ENCODE measurements at places on chromosomes 4 and X. TPM values are rescaled to one million over a fixed set of nuclear protein-coding genes. Genes with fewer than 3 reads are reported as not detected.

GRCh38 chrX:71085900-71086299 is 9.8 kb upstream of the FOXO4 start:
- H3K27ac ChIP-seq: no peak overlapping the region
- no peak for DNase-seq
- no peaks in the 10 kb centered on the region for H3K27me3 ChIP-seq
- no peak overlapping the region for H3K4me3 ChIP-seq

- H3K4me1 ChIP-seq: peaks cover 6% of the 10 kb centered on the region
- DNase-seq: no peak
- no peak overlapping the region for H3K27ac ChIP-seq
- no peaks in the 10 kb centered on the region for H3K27me3 ChIP-seq
- H3K4me3 ChIP-seq: no peak overlapping the region
Measured at GRCh38 chr4:174648812-174649211, 126.5 kb upstream of the HPGD start.

GRCh38 chrX:38923451-38923969 is 122.3 kb downstream of the MID1IP1 start:
- no peak overlapping the region for H3K27ac ChIP-seq
- no peaks in the 10 kb centered on the region for H3K27me3 ChIP-seq
- no peak for DNase-seq
- no peak overlapping the region for H3K4me3 ChIP-seq
- no peaks in the 10 kb centered on the region for H3K36me3 ChIP-seq

DNA sequence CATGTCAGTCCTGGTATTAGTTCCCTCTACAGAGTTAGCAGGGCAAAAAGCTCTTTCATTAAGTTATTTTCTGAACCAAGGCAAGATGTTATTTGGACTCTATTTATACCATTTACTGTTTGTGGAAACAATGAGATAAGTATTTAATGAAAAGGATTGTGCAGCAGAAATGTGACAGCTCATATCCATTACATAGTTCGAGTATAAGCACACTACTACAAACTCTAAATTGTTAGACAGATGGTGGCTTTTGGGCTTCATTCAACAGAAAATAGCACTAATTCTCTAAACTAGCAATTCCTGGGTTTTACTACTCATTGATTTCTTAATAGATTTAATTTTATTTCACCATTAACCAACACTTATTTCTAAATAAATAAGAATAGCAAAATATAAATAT is 95.2 kb upstream of the ANK2 start:
- H3K27me3 ChIP-seq: no peaks in the 10 kb centered on the region
- H3K27ac ChIP-seq: no peak overlapping the region
- DNase-seq: no peak
- H3K4me1 ChIP-seq: peaks cover 4% of the 10 kb centered on the region

DNA sequence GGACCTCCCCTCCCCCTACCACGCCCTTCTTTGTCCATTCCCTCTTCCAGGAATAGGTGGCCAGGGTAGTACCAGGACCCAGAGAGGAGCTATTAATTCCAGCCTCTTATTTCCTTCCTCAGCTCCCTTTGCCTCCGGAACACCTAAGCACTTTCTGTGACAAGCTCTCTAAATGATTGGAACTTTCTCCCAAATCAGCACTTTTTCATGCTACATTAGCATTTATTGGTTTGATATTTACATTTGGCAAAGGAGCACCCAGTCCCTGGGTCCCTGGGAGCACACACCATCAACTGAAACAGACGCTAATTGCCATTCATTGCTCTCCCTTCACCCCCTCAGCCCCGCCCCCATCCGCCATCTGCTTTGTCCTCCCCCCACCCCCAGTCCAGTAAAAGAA is 182.0 kb upstream of the BCOR start:
- H3K27ac ChIP-seq: no peak overlapping the region
- H3K4me3 ChIP-seq: no peak overlapping the region
- H3K4me1 ChIP-seq: peaks cover 26% of the 10 kb centered on the region
- H3K36me3 ChIP-seq: no peaks in the 10 kb centered on the region

- no peak overlapping the region for H3K27ac ChIP-seq
- no peak overlapping the region for H3K4me3 ChIP-seq
- no peak for DNase-seq
- peaks cover 4% of the 10 kb centered on the region for H3K27me3 ChIP-seq
Measured at GRCh38 chr4:9904976-9905587, 116.2 kb downstream of the SLC2A9 start.

Gene F8A1
- total RNA-seq: 30.2 TPM

GRCh38 chr4:88846206-88846790 is 148.7 kb upstream of the NAP1L5 start:
- DNase-seq: no peak
- peaks cover 6% of the 10 kb centered on the region for H3K36me3 ChIP-seq
- no peaks in the 10 kb centered on the region for H3K27me3 ChIP-seq
- H3K4me1 ChIP-seq: peaks cover 23% of the 10 kb centered on the region
- peak overlapping the region; percentile 67 for H3K27ac ChIP-seq
- no peak overlapping the region for H3K4me3 ChIP-seq

- H3K4me3 ChIP-seq: peak overlapping the region; percentile 53
- H3K27me3 ChIP-seq: no peaks in the 10 kb centered on the region
- H3K27ac ChIP-seq: peak overlapping the region; percentile 89
- peaks cover 7% of the 10 kb centered on the region for H3K36me3 ChIP-seq
- peaks cover 41% of the 10 kb centered on the region for H3K4me1 ChIP-seq
- no peak for DNase-seq
Measured at GRCh38 chr4:15677507-15677988, 4.1 kb upstream of the FAM200B start.

DNA sequence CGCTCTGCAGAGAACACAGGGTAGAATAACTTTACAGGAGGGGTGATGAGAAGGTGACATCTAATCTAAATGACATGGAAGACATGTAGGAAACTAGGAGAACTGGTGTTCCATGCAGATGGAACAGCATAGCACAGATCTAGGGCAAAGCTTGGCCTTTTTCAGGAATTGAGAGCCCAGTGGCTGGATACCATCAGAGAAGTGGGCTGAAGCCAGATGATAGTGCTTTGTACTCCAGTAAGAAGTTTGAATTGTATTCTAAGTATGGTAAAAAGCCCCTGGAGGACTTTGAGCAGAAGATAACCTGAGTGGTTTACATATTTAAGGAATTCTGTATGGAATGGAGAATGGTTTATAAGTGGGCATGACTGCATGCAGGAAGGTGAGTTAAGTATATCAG is 32.8 kb downstream of the ENOPH1 start:
- H3K36me3 ChIP-seq: peaks cover 36% of the 10 kb centered on the region
- H3K4me1 ChIP-seq: no peaks in the 10 kb centered on the region
- H3K27ac ChIP-seq: peak overlapping the region; percentile 13
- H3K27me3 ChIP-seq: no peaks in the 10 kb centered on the region
- H3K4me3 ChIP-seq: no peak overlapping the region
- no peak for DNase-seq

Gene NIPAL1
- 7.2 TPM for total RNA-seq

DNA sequence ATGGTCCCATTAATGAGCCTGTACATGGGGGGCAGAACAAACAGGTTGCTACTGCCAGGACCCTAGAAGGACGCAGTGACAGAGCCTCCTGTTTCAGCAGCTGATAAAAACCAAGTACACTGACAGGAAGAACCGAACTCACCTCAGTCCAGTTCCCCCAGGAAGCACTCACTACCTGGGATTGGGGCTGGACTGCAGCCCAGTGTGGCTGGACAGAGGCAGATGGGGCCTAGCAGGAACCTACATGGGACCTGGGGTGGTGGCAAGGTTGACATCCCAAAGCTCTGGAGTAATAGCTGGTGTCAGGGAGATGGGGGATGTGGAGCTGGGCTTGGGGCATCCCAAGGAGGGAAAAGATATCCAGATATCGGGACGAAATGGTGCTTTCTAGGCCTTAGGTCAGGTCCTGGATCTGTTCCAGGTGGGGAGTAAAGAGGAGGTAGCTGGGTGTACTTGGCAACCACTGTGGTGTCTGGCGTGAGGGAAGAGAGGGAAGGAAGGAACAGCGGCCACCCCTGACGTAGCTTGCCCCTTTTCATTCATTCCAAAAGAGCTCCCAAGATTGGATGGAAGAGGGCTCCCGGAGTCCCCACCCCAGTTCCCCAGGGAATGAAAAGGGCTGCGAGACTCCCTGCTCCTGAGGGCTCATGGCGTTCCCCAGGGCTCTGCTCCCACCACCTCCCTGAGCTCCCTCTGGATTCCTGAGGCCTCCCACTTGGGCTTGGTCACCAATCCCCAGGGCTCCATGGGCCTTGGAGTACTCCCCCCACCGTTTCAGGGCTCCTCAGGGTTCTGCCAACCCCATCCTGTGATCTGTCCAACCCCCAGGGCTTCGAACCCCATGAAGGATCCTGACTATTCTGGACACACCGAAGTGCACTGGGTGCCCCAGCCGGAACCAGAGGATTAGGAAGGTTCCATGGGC is 4.5 kb downstream of the EMD start:
- no peaks in the 10 kb centered on the region for H3K27me3 ChIP-seq
- peaks cover 9% of the 10 kb centered on the region for H3K36me3 ChIP-seq
- H3K4me1 ChIP-seq: peaks cover 26% of the 10 kb centered on the region
- H3K4me3 ChIP-seq: no peak overlapping the region
- DNase-seq: no peak
- no peak overlapping the region for H3K27ac ChIP-seq

Gene DYNLT3
- total RNA-seq: 6.1 TPM

- no peak overlapping the region for H3K4me3 ChIP-seq
- DNase-seq: no peak
- H3K36me3 ChIP-seq: peaks cover 10% of the 10 kb centered on the region
- H3K27me3 ChIP-seq: 0 out of 2 replicates have a peak, but pooled peaks cover 3% of the 10 kb centered on the region
Measured at GRCh38 chrX:13463608-13464007, 105.8 kb upstream of the EGFL6 start.

DNA sequence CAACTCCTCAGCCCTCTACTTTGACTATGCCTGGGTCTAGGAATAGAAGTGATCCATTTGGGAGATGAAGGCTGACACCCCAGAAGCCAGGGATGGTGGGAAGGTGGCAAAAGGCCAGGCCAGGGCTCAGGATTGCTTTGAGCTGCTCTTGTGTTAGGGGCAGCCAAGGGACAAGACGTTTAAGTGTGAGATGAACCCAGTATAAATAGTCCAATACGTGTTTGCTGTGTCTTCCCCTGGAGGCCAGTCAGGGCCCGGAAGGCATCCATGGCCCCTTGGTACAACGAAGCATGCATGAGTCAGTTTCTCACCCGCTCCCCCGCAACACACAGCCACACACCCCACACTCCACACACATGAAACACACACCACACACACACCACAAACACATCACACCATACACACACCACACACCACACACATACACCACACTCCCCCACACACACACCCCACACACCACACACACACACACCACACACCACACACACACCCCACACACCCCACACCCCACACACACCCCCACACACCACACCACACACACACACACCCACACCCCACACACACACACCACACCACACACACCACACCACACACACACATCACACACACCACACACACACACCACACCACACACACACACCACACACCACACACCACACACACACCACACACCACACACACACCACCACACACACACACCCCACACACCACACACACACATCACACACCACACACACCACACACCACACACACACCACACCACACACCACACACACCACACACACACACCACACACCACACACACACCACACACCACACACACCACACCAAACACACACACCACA is 5.1 kb downstream of the STARD8 start:
- H3K4me3 ChIP-seq: no peak overlapping the region
- no peak for DNase-seq
- no peak overlapping the region for H3K27ac ChIP-seq
- peaks cover 11% of the 10 kb centered on the region for H3K4me1 ChIP-seq

Gene CLIC2
- 0.66 TPM for total RNA-seq

Gene ENPEP
- 0.39 TPM for total RNA-seq

- H3K4me1 ChIP-seq: peaks cover 28% of the 10 kb centered on the region
- no peaks in the 10 kb centered on the region for H3K27me3 ChIP-seq
- peak overlapping the region; percentile 87 for H3K27ac ChIP-seq
- DNase-seq: no peak
- H3K4me3 ChIP-seq: peak overlapping the region; percentile 86
Measured at GRCh38 chrX:153925387-153925738, 701 bp downstream of the ARHGAP4 start.

Gene ATP1B4
- not detected for total RNA-seq

DNA sequence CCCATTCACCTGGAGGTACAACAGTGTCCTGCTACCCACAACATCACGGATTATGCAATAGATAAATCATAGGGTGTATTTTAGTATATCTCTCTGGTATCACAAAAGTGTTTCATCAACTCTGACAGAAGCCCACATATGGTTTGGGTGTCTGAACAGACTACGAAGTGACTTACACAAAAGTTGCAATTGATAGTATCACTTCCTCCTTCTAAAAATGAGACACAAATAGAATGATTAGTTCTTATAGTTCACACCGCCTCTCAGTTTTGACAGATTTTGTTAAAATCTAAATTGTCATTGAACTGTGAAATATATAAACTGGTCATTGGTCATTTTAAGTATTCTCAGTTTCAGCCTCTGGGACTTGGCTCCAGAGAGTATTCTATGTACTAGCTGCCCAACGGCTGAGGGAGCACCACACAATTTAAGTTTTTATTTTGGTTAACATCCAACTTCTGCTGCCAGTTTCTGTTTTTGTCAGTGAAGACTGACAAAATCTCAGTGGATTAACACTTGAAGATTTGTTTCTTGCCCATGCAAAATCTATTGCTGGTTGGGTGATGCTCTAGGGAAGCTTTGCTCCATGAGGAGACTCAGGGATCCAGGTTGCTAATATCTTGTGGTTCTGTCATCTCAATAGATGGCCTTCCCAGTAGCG is 113.8 kb upstream of the PUDP start:
- no peaks in the 10 kb centered on the region for H3K36me3 ChIP-seq
- DNase-seq: no peak
- no peak overlapping the region for H3K27ac ChIP-seq
- H3K27me3 ChIP-seq: no peaks in the 10 kb centered on the region
- H3K4me3 ChIP-seq: no peak overlapping the region
